ENCODE measurements at places on chromosomes 6 and 20. TPM values are rescaled to one million over a fixed set of nuclear protein-coding genes. Genes with fewer than 3 reads are reported as not detected.

The TRDN gene
- not detected for total RNA-seq

The BHLHE23 gene
- not detected for total RNA-seq

The LY6G5C gene
- total RNA-seq = 1.8 TPM

The SSR1 gene
- total RNA-seq = 24.4 TPM

The PRL gene
- total RNA-seq = not detected

The RIPK1 gene
- total RNA-seq = 19.1 TPM

The ANGPT4 gene
- not detected for total RNA-seq

The TNFRSF21 gene
- 8.7 TPM for total RNA-seq

The SULF2 gene
- 388 TPM for total RNA-seq

The C20orf204 gene
- 2.8 TPM for total RNA-seq

The DEF6 gene
- total RNA-seq = 0.32 TPM

The PPP1R16B gene
- 184 TPM for total RNA-seq

The TFAP2D gene
- not detected for total RNA-seq

The NMBR gene
- 0.16 TPM for total RNA-seq

The CALHM4 gene
- total RNA-seq = 0.25 TPM

The RPN2 gene
- total RNA-seq = 281 TPM

The BACH2 gene
- total RNA-seq = 0.16 TPM

The CD93 gene
- 429 TPM for total RNA-seq

The CSNK2B gene
- total RNA-seq = 77.5 TPM

The ROS1 gene
- total RNA-seq = not detected

The LZTS3 gene
- total RNA-seq = 3.4 TPM

The TCP11 gene
- not detected for total RNA-seq

The RAB22A gene
- 13.0 TPM for total RNA-seq

The GNAS-AS1 gene
- not detected for total RNA-seq

The DBNDD2 gene
- 6.1 TPM for total RNA-seq

The BPIFB4 gene
- not detected for total RNA-seq

The CRISP1 gene
- total RNA-seq = not detected

The ID4 gene
- total RNA-seq = 0.19 TPM

The PPP1R18 gene
- 53.7 TPM for total RNA-seq

The NOP56 gene
- total RNA-seq = 221 TPM

The COL19A1 gene
- not detected for total RNA-seq

The LPIN3 gene
- total RNA-seq = 0.94 TPM

The EBF4 gene
- under 0.01 TPM for total RNA-seq

The ARMC12 gene
- total RNA-seq = 0.50 TPM
